ENCODE measurements at places on chromosomes 12 and 14.

DNA sequence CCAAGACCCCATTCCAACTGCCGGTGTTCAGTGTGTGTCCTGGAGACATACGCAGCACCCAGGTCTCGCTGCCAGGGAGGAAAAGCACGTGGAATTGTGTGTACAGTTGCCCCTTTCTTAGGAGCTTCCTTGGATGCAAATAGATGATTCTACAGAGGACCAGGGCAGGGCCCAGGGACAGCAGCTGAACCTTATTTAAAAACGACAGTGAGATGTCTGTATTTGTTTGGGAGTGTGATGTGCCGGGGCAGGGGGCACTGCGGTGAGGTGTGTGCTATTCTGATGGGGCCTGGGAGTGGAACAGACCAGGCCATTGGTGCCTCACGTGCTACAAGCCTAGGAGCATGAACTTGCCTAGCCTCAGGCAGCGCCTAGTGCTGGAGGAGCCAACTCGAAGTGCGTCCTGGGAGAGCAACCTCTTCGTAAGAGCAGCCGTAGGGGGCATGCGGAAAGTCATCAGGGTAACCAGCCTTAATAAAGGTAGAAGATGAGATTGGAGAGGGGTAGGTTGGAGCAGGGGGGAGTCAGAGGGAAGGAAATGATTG lies 98.3 kb upstream of the ESRRB start:
- no peak for DNase-seq

DNA sequence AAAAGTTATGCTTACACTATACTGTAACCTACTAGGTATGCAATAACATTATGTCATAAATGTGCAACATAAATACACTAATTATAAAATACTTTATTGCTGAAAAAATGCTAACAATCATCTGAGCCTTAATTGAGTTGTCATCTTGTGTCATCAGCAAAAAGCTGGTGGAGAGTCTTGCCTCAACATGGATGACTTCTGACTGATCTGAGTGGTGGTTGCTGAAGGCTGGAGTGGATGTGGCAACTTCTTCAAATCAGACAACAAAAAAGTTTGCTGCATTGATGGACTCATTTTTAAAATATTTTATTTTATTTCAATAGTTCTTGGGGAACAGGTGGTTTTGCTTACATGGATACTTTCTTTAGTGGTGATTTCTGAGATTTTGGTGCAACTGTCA lies 93.9 kb upstream of the AMN1 start:
- DNase-seq: no peak

DNA sequence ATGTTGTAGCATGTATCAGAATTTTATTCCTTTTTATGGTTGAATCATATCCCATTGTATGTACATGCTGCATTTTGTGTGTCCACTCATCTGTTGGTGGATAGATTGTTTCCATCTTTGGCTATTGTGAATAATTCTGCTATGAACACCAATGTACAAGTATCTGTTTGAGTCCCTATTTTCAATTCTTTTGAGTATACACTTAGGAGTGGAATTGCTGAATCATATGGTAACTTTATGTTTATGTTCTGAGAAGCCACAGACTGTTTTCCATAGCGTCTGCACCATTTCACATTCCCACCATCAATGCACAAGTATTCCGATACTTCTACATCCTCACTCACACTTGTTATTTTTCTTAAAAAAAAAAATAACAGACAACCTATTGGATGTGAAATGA lies 91.5 kb downstream of the ARF6 start:
- DNase-seq: no peak

DNA sequence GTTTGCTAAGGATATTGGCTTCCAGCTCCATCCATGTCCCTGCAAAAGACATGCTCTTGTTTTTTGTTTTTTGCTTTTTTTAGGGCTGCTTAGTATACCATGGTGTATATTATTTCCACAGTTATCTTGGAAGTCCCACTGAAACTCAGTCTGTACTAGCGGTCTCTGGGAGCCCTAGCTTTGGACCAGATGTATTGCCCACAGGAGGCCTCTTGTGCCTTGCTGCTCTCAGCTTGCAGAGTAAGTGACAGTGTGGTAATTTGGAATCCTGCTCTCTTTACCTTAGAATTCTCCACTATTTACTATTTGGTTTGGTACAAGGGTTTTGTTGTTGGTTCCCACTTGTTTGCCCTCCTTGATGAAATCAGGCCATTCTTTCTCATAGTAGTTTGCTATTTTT lies 1022.9 kb downstream of the LRFN5 start:
- no peak for DNase-seq

DNA sequence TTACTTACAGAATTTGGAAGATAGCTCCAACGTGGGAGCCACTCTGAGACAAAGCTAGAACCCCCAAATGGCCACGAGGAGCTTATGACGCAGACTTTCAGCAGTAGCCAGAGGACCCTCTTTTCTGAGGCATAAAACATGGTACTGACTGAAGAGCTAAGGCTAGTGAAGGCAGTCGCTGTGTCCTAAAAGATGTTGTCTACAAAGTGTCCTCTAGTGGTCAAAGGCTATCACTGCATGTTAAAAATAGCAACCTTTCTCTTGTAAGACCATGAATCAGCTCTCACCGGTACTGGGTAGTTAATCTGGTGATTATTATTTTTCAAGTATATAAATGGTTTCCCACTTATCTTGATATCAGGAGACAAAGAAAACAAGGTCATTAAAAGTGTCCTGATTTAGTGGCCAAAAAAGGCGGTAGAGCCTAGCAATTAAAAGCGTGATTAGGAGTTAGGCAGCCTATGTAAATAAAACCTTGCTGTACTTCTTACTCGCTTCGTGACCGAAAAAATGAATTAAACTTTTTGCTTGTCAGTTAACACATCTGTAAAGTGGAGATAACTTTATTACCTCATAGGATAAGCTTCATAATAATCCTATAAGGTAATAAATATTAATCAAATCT lies 47.0 kb upstream of the LGR5 start:
- no peak for DNase-seq

DNA sequence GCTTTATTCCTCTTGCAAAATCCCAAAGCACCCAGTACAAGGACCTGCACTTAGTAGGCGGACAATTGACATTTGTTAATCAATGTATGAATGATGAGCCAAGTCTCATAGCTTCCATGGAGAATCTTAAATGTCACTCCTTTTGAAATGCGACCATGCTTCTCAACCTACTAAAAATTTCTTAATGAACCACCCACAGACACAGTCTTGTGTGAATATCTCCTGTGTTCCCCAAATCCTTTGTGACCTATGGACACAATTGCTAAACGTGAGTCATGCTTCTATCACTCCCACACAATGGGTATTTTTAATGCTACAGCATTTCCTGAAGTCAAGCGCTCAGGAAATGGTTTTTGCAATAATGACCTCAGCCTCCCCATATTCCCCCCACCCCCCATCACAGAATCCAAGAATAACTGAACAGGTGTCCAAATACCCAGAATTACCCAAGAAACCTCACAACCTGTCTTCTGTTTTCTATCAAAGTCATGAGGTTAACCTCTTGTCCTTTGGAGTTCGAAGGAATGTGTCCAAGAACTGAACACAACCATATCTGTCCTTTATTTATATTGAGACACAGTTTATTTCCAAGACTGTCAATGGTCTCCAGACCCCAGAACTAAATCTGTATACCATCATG lies 163.6 kb upstream of the PLEKHG7 start:
- DNase-seq: peak; percentile 19

- no peak for DNase-seq
Measured at GRCh38 chr14:50191499-50191898, 39.9 kb downstream of the SOS2 start.

GRCh38 chr12:59459966-59460660 lies 135.7 kb upstream of the SLC16A7 start:
- DNase-seq: no peak

- DNase-seq: no peak
Measured at GRCh38 chr14:35965400-35965799, 139.3 kb downstream of the BRMS1L start.

- no peak for DNase-seq
Measured at GRCh38 chr12:120762086-120762485, 36.5 kb downstream of the ACADS start.

DNA sequence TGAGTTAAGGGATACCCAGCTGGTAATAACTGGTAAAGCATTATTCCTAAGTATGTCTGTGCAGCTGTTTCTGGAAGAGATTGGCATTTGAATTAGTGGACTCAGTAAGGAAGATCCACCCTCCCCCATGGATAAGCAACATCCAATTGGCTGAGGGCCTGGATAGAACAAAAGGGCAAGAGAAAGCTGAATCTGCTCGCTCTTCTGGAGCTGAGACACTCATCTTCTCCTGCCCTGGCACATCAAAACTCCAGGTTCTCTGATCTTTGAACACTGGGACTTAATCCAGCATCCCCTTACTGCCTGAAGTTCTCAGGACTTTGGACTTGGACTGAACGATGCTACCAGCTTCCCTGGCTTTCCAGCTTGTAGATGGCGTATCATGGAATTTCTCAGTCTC lies 63.1 kb upstream of the CNOT2 start:
- no peak for DNase-seq

GRCh38 chr12:79370021-79370420 lies 320.7 kb downstream of the PAWR start:
- DNase-seq: no peak

DNA sequence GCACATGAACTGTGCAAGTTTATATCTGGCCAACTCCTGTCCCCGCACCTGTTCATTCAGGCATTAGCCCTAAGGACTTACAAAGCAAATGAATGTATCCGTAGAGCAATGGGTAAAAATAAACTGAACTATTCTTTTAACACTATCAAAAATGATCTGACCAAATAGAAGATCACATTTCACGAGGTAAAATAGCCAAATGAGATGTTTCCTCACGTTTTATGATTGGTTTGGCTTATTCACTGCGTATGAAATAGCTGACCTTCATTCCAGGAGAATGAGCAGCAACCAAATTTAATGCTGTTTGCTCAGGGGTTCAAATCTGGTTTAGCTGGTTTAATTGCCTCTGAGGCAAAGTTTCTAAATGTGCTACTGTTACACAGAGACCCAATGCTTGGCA lies 216.0 kb upstream of the EEA1 start:
- DNase-seq: no peak

- DNase-seq: no peak
Measured at GRCh38 chr14:39203659-39204606, 28.9 kb downstream of the PNN start.

DNA sequence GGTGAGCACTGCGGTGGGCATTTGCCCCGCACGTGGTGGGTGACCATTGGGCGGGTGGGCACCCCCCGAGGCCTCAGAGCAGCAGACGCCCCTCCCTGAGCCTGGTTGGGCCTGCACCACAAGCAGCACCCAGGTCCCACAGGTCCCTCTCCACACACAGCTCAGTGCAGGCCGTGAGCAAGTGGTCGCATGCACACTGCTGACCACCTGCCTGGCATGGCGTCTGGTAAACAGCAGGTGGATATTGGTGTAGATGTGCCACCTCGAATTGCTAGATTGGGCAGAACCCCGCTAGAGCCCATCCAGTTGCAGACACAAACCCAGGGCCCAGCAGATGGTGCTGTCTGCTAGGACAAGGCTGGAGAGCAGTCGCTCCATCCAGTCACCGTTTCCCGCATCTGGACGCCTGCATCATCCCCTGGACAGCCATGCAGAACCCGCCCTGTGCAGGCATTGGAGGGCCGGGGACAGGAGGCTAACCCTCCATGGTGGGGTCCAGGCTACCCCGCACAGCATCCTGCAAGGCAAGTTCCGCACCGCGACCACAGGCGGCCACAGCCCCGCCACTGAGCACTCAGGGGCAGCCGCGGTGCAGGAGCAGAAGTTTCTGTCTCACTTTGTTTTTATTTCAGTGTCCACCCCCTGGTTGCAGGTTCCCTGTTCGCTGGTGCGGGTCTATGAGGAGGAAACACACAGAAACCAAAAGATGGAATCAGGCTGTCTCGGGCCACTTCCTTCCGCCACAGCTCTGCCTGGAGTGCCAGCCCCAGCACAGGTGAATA lies 45.6 kb upstream of the RIMBP2 start:
- DNase-seq: peak; percentile 20

DNA sequence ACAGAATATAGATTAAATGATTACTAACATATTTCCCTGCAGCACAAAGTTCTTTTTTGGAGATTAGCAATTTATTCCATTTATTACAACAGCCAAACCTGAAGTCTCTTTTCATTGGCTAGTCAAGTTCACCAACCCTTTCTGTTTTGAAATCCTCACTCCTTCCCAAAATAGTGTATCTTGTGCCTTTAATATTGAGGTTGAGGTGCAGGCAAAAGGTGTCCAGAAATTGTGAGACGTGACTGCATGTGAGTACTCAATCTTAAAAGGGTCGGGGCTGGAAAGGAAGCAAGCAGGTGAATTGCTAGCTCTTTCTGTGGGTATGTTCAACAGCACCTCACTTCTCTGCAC lies 11.1 kb upstream of the FOXN3 start:
- DNase-seq: no peak

GRCh38 chr12:103958621-103959020 lies 7.1 kb upstream of the TDG start:
- DNase-seq: no peak

GRCh38 chr12:88737838-88738472 lies 157.7 kb upstream of the KITLG start:
- no peak for DNase-seq

- no peak for DNase-seq
Measured at GRCh38 chr12:95335948-95336347, 118.3 kb downstream of the VEZT start.

DNA sequence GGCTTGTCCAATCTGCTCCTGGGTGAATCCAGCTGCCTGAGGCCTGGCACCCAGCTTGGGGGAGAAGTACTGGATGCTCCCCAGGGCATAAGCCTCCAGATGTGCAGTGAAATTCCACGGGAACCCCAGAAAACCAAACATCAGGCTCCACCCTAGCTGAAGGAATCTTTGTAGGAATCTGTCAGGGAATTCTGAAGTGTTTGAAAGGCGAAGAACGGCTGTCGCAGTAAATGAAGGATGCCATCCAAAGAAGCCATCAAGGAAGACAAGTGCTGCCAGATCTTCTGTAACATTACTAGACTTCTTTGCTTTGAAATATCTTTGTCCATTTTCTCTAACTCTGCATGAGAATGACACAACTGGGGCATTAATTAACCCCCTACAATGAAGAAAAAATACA lies 219.4 kb downstream of the FOXN3 start:
- no peak for DNase-seq

DNA sequence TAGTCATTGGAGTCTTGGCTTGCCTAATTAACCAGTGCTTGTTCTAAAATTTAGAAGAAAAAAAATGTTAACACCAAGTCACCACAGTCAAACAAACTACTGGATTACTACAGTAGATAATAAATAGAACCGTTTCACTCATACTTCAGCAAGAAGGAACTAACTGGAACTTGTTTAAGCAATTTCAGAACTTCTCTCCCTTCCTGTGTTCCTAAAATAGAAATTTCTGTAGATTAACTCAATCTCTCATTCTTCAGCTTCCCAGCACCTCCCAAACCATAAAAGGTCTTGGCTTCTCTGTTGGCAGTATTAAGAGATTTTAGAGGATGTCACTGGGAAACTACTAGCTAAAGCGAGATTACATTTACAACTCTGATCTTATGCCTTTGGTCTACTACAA lies 18.6 kb downstream of the GNS start:
- DNase-seq: no peak

- DNase-seq: peak; percentile 69
Measured at GRCh38 chr12:7970475-7971252, 34.7 kb upstream of the SLC2A3 start.

- no peak for DNase-seq
Measured at GRCh38 chr12:69908203-69908602, 83.2 kb downstream of the MYRFL start.
